Stimulated activated CD8-positive, alpha-beta memory T cell treated with anti-CD3 and anti-CD28 coated beads, Interleukin-12 subunit alpha, Interleukin-12 subunit beta, amount 100 ng/mL, for 4 hours (primary cell): ENCODE measurements at places on chromosomes 7 and 10.

DNA sequence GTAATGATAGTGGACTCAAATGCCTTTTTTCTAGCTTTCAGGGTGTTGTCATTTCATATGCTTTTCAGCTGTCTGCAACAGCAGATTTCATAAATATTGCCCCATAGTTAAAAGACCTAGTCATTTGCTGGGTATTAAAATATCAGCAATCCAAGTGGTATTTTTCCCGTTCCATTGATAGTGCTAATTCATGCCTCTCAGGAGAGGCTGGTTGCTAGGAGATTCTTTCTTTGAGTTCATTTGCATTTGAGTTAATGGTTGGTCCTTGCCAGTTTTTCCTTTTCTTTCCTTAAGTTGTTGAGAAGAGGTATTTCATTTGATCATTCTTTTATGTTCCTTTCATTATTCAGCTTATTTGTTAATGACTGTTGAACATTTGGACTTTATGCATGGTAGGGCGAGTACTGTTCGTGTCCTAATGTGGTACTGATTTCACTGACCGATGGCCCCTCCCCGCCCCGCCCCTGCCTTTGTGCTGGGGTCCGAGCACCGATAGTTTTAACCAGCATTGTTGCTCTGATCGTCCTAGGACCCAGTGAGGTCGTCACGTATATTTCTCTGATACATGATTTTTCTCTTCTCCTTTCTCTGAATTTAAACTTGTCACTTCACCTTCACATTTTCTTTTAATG lies 128.6 kb downstream of the CCNY start:
- DNase-seq, result no peak

- DNase-seq, result no peak
These were observed 37.9 kb upstream of the SEPHS1 start for GRCh38 chr10:13386021-13386420.

DNA sequence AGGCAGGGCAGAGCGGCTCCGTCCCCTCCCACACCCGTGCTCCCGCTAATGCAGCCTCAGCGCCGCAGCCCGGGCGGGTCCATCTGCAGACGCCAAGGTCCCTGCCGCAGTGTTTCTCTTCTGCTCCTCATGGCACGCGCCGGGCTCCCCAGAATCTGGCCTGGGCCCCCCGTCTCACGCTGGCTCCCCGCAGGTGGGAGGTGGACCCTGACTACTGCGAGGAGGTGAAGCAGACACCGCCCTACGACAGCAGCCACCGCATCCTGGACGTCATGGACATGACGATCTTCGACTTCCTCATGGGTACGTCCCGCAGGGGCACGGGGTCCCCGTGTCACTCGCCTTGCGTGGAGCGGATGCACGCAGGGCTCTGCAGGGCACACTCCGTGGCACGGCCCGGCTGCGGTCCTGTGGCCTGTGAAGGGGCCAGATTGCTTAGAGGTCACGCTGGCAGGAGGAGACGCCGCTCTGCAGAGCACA lies 33.5 kb upstream of the FOXL3 start:
- DNase-seq, result no peak

DNA sequence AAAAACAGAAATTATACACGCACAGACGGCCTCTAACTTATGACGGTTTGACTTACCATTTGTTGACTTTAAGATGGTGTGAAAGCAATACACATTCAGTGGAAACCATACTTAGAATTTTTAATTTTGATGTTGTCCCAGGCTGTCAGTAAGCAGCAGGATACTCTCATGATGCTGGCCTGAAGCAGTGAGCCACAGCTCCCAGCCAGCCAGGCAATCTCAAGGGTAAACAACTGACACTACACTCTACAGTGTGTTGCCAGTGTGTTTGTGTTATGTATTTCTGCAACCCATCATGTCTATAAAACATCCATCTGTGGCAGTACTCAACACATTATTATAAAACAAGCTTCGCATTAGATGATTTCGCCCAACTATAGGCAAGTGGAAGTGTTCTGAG lies 747.5 kb downstream of the NRG3 start:
- no peak for DNase-seq

DNA sequence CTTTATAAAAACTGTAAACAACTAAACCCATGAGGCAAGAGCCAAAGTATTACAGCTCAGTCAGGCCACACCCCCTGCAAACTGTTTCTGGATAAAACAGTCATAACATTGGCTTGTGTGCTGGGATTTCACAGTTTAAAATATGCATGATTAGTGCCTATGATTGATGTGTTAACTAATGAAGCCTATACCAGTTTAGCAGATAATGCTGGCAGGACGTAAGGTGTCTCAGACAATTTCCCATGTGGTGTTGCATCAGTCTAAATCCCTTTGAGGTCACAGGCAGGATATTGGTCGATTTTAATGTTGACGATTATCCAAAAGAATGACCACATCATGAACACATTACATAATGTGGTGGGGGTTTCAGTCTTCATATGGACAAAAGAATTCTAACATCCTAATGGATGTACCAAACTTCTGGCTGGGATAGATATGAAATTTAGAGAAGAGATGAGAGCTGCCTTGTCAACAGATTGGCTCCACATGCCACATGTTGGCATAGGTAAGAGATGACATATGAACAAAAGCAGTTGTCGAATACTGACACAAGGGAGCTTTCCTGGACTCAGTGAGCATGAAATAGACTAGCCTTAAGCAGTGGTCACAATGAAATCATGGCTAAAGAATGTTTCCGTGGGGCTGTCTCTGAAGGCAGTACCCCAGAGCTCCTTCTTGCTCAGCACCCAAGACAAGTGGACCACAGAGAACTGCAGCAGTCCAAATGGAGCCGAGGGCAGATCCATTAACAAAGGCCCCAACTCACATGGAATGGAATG lies 445.6 kb downstream of the GFRA1 start:
- DNase-seq, result no peak
